Esophagus squamous epithelium (tissue), 5 donors: ENCODE measurements at places on chromosomes 6 and 20.

GRCh38 chr6:149734915-149735314, 11.4 kb downstream of the NUP43 start:
- no peak for DNase-seq

- DNase-seq: no peak
These were observed 37.2 kb downstream of the HM13 start for GRCh38 chr20:31551163-31552081.

- DNase-seq: no peak
These were observed 147.0 kb downstream of the CDH26 start for GRCh38 chr20:60104993-60105803.

DNA sequence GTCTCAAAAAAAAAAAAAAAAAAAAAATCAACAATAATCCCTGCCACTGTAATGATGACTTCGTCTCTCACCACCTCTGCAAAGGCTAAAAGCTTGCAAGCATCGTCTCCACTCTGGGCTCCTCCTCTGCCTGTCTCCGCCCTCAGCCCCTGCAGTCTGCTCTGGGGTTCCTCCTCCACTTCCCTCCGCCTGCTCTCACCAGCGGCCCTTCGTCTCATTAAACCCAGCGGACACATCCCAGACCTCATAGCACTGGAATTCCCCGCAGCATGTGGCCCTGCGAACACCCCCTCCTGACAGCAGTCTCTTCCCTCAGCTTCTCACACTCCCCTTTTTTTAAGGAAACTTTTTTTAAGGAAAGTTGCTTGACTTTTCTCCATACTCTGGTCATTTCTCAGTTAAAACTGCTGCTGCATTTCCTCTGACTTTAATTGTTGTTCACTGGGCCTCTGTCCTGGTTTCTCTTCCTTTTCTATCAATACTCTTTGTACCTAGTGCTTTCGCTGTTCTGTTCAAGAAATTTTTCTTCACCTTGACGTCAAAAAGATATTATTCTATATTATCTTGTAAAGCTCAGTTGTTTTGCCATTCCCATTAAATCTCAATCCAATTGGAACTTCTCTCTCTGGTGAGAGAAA, 70.9 kb upstream of the PLEKHG1 start:
- DNase-seq: no peak
